NCI-H1092 (cell line): ENCODE measurements at places on chromosomes 2 and 18.

DNA sequence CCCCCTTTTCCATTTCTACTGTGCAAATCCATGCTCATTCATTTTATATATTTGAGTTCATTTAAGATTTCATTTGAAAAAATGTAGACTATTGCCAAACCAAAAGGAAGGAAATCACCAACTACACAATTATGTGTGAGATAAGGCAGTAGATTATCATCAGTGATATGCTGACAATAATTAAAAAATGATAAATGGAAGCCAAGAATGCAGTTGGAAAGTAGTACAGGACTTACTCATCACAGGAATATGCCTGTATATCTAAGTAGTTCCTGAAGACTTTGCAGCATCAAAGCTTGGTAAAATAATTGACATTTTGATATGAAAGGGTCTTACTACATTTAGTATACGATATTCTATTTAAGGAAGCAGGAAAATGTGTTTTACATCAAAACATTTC, 166.1 kb upstream of the OTX1 start:
- DNase-seq, result no peak

GRCh38 chr2:120587279-120587996, 148.2 kb upstream of the GLI2 start:
- DNase-seq, result no peak

DNA sequence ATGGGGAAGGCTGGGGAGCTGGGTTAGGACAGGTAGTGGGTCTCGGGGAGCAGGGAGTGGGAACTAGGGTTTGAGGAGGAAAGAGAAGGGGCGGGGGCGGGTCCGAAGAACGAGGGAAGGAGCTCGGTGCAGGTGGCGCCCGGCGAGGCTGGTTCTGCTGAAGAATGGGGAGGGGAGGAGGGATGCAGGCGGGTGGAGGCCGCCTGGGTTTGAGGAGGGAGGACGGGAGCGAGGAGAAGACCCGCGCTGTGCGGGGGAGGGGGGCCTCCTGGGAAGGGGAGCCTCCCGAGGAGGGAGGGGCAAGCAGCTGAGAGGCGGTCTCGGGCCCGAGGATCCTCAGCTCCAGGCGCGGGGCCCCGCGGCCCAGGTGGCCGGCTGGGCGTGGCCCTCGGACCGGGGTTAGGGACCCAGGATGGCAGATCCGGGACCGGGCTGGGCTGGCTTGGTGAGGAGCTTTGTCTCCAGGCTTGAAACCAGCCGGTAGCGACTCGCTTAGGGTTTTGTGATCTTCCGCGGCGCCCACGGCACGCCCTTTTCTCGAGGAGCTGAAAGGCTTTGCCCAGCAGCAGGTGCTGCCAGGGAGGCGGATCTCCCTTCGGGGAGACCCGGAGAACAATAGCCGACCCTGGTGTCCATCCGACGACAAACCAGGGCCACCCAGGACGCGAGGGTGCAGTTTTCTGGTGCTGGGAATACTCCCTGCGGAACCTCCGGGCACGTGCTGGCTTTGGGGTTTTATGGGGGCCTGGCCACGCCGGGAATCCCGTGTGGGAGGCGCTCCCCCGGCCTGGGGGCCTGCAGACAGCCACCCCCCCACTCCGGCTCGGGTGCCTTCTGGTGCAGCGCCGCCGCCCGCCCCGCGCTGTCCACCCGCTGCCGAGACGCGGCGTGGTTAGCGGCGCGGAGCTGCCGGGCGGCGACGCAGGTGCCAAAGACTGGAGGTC, 1.4 kb downstream of the DPYSL5 start:
- DNase-seq, result peak; percentile 7

- peak; percentile 28 for DNase-seq
Observed at GRCh38 chr2:98412751-98413458, 31.8 kb upstream of the INPP4A start.

GRCh38 chr2:29405266-29405665, 290.1 kb downstream of the CLIP4 start:
- no peak for DNase-seq
